Activated T-cell treated with anti-CD3 and anti-CD28 coated beads for 48 hours (primary cell): ENCODE measurements at places on chromosomes 7 and 10.

DNA sequence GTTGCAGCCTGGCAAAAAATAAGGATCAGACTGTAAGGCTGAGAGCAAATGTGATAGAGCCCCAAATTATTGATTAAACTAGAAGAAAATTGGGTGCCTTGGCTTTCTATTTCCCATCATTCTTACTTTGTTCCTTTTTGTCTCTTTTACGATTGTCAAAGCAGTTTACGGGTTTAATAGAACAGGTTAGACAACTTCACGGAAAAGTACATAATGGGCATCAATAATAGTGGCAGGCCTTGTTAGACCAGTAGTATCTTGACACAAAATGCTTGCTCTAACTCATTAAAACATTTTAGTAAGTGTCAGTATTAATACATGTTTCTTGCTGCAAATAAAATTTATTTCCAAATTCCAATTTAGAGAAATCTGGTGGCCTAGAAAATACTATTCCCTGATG, 14.5 kb upstream of the GGCT start:
- no peak for DNase-seq

DNA sequence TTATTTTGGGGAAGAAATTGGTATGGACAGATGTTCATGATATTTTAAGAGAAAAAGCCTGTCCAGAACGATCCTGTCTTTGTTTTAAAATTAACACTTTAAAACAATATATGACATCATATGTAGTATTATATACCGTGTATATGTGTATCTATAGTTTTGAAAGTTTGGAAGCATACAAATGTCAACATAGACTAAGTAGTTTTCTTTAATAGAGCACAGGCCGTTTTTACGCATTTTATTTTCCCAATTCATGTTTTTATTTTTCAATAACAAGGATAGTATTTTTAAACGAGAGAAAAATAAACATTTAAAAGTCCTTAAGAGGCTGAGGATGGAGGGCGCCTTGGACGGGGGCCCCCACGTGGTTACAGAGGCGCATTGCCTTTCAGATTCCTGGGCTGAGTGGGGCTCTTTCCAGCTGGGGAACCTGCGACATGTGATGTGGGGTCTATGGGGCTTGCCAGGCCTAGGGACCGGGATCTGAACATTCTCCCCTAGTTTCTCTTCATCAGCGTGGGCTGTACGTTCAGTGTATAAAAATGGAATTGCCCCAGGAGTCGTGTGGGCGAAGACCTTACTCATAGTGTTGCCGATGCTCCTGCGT, 127.8 kb upstream of the ZNF746 start:
- DNase-seq = peak; percentile 57

DNA sequence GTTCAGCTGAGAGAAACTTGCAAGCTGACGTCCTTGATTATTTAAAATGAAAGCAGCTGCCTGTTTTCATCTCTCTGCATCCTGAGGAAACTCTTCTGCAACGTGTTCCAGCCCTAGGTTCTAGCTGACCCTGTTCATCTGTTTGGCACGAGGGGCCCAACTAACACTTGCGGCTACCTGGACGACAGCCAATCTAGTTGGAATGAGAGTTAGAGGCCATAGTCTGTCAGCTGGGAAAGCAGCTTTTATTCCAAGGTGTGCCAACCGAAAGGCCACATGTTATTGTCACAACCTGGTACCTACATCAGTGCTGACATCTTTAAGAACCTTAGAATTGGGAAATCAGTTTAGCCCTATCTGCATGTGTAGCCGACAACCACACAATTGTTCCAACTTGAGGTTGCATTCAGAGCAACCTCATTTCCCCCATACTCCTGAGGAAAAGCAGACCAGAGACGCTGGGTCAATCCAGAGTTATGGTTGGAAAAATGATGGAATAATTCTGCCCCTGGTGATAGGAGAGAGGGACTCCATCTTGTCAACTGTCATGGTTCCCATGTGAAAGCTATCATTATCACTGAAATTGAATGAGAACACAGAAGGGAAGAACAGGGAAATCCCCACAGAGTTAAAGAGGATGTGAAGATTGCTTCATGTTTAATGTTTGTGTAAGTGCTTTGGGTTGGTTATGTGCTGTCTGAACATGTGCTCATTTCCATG, 121.6 kb downstream of the EGFR start:
- no peak for DNase-seq

- no peak for DNase-seq
Observed at GRCh38 chr10:61847087-61847486, 54.4 kb upstream of the ARID5B start.

DNA sequence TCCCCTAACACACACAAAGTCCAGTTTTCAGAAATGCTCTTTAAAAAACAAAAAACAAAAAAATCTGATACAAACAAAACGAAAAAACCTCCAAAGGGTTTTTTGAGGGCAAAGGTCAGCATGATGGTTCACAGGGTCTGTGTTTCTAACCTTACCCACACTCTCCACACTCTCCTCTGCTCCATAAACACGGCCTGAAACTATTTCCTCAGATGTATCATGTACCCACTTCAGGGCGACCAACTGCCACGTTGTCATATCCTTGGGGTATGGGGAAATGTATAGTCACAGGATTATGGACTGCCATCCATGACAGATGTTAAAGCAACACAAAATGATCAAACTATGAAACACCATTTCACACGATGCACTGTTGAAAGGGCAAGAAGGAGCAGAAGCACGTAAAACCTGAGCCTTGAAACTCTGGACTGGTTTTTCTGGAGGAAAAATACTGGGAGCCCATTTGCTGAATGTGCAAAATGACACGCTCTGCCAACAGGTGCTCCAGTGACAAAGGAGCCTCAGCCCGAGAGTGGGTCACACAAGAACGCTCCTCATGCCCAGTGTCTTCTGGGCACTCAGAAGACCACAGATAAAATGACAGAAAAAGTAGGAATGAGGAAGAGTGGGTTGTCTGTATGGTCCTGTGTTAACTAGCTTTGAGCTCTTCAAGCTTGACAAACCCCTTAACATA, 15.8 kb downstream of the NAPEPLD start:
- no peak for DNase-seq

GRCh38 chr10:128898133-128898915, 568.7 kb upstream of the MGMT start:
- DNase-seq = no peak

- DNase-seq = no peak
Observed at GRCh38 chr7:140640727-140641523, at the start of gene DENND2A. DENND2A (minus strand) TSS chr7:140640813; CDS start chr7:140602397, 38,416 bp downstream.

GRCh38 chr7:20030915-20031362, 186.2 kb downstream of the MACC1 start:
- DNase-seq = no peak

- no peak for DNase-seq
Observed at GRCh38 chr7:74217455-74218342, 7.9 kb downstream of the LAT2 start.

DNA sequence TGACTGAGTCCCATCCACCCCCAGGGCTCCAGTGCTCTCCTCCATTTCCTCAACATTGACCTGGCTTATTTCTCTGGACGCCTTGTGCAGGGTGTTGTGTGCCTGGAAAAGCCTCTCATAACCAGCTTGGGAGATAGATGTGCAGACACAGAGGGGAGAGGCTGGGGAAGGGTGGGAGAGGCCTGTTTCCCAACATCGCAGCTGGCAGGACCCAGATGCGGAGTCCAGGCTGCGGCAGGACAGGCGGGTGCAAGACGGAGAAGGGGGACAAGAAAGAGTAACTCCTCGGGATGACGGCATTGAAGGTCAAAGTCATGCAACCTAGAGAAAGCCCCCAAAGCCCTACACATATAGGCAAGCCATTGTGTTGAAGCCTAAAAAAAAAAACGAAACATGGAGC, 54.1 kb upstream of the ANTXRL start:
- no peak for DNase-seq

DNA sequence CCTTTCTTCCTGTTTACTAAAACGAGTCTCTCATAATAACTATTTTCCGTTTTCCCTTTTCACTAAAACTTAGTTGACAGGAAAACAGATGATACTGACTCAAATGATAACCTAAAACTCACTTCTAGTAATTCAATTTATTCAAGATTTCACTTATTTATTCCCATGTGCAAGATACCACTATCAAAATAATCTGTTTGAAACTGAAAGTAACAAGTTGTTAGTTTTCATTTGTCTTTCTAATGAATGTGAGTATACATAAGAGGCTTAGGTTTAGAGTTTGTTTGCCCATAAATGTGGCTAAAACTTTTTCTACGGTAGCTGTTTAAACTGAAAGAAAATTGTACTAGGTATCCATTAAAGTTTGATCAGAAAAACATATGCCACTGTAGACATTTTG, 314.9 kb upstream of the STEAP1 start:
- DNase-seq = no peak

- DNase-seq = no peak
Observed at GRCh38 chr7:78207269-78207668, 408.7 kb downstream of the PHTF2 start.

DNA sequence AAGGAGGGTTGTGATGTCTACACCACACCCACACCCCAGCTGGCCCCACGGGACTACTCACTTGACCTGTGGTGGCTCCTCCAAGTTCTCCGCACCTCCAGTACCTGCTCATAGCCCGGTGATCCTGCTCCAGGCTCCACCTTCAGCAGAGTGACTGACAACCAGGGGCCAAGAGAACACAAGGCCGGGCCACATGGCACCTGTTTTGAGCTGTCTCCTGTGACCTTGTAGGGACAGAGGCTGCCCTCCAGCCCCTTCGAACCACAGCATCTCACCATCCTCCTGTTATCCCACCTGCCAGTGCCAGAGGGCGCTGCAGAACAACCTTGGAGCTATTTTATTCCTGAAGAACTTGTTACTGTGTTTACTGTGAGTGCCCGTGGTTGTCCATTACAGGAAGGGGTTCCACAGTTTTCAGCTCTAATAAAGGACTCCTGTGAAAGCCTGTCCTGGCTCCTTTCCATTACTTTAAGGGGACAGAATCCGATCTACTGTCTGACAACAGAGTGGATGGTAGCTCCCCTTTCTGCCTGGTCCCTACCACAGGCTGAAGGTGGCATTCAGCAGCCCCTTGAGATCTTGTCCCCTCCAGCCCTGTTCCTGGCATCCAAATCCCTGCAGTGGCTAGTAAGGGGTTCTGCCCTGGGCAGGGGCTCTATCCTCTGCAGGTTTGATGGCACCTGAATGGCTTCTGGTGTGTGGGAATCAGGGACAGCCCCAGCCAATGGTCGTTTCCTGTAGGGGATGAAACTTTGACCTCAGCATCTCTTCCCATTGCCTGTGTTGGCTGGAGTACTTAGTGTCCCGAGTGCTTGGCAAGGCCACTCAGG, 50.8 kb downstream of the C10orf120 start:
- peak; percentile 25 for DNase-seq

DNA sequence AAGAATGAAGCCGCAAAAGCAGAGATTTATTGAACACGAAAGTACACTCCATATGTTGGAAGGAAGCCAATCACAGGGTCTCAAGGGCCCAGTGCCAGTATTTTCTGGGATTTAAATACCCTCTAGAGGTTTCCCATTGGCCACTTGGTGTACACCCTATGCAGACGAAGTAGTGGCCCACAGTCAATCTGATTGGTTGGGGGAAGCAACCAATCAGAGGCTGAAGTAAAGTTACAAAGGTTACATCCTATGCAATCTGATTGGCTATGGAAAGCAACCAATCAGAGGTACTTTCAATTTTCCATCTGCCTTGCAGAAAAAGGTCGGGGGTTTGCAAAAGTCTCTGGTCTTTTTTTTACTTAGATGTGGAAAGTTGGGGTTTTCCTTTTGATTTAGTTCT, 481.3 kb upstream of the NRP1 start:
- DNase-seq = no peak

- DNase-seq = peak; percentile 44
Observed at GRCh38 chr10:104297697-104298660, 29.0 kb downstream of the GSTO2 start.

GRCh38 chr10:6234371-6234770, 31.6 kb downstream of the PFKFB3 start:
- DNase-seq = no peak

DNA sequence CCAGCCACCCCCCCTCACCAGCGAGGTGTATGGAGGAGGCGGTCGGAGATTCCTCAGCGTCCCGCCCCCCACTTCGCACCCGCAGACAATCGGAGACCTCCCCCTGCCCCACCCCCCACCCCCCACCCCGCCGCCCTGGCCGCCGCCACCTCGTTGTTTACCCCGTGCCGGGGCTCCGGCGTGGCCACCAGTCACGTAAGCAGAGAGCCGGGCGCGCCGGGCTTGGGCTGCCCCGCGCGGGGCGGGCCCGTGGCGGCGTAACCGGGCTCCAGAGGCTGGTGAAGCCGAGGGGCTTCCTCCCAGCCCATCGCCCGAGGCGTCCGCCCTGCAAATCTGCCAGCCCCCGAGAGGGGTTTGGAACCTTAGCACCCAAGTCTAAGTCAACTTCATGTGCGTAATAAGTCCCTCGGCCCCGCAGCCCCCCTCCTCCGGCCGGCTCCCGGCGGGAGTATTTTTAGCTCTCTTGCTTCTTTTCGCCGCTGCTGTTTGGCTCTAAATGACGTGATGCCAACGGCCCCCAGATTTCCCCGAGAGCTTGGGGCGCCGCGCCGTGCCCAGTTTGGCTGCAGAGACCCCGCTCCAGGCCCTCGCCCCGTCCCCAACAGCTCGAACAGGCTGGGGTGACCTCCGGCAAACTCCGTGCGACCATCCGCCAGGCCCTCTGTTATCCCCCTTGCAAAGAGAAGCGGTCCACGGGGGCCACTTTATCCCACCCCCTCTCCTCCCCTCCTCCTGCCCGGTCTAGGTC, 2.7 kb downstream of the MXI1 start:
- DNase-seq = peak; percentile 48

- no peak for DNase-seq
Observed at GRCh38 chr7:135793841-135794240, 45.2 kb upstream of the FAM180A start.

DNA sequence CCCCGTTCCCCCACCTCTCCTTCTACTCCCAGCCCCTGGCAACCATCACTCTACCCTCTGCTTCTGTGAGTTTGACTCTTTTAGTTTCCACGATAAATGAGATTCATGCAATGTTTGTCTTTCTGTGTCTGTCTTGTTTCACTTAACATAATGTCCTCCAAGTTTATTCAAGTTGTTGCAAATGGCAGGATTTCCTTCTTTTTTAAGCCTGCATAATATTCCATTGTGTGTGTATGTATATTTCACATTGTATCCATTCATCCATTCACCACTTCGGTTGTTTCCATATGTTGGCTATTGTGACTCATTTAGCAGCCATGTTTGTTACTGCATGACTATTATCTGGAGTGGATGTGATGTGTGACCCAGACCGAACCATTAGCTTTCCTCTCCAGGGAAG, 64.3 kb downstream of the VIM start:
- DNase-seq = no peak

GRCh38 chr10:49756031-49756430, 6.1 kb downstream of the OGDHL start:
- no peak for DNase-seq

GRCh38 chr10:86258941-86259340, 107.7 kb downstream of the GRID1 start:
- DNase-seq = no peak

GRCh38 chr7:33009734-33010133, 52.5 kb downstream of the FKBP9 start:
- no peak for DNase-seq

GRCh38 chr7:15820319-15820718, 133.8 kb upstream of the MEOX2 start:
- DNase-seq = no peak

GRCh38 chr7:94675356-94675755, 19.4 kb upstream of the SGCE start:
- no peak for DNase-seq

GRCh38 chr7:66409493-66409892, 204.4 kb downstream of the TPST1 start:
- DNase-seq = no peak
